ENCODE measurements at places on chromosomes 5 and 9.
A peak's percentile ranks its signal among the peaks of the same experiment; 100 is the strongest.

DNA sequence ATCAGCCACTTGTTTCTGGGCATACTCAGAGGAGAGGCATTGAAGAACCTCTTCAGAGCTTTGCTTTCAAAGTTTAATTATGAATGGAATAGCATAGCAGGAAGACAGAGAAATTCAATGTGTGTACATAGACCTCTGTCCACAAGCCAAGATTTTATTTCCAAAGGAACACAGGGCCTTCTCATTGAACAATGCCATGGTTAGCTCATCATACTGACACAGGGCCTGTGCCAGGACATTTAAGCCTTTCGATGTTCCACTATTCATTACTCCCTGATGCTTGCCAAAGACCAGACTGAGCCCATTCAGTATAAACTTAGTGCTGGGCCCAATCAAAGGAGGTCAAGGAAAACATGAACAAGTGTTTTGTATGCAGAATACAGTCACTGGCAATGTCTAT lies 280.8 kb downstream of the FBXL17 start:
- H3K4me1 ChIP-seq: no peaks in the 10 kb centered on the region
- H3K4me3 ChIP-seq: no peak overlapping the region
- no peaks in the 10 kb centered on the region for H3K36me3 ChIP-seq
- no peak for DNase-seq
- H3K27me3 ChIP-seq: no peaks in the 10 kb centered on the region
- no peak overlapping the region for H3K27ac ChIP-seq

- no peak overlapping the region for H3K27ac ChIP-seq
- H3K36me3 ChIP-seq: peaks cover 39% of the 10 kb centered on the region
- DNase-seq: no peak
- H3K27me3 ChIP-seq: no peaks in the 10 kb centered on the region
- peaks cover 2% of the 10 kb centered on the region for H3K4me1 ChIP-seq
These were observed 33.8 kb downstream of the RNF145 start for GRCh38 chr5:159175547-159175946.

DNA sequence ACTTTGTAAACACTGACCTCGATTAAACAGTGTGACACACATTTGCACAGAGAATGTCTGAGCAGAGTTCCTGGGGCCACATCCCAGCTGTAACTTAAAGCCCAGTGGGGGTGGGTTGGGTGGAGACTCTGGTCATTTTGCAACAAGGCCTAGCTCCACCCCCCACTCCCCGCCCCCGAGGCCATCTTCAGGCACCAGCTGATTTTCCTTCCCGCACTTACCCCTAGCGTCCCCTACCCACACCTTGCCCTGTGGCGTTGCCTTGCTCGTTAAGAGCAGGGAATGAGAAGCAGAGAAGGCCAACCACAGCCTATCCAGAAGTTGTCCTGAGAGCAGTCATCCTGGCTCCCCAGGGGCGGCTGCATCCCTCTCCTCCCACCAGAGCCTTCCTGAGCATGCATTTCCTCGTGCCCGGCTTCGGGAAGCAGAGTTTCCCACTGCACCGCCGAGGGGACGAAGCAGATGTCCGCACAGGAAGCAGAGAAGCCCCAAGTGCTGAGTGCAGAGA lies 101.7 kb upstream of the SARDH start:
- H3K27ac ChIP-seq: peak overlapping the region; percentile 68
- H3K4me3 ChIP-seq: no peak overlapping the region
- peak; percentile 88 for DNase-seq
- no peaks in the 10 kb centered on the region for H3K36me3 ChIP-seq

DNA sequence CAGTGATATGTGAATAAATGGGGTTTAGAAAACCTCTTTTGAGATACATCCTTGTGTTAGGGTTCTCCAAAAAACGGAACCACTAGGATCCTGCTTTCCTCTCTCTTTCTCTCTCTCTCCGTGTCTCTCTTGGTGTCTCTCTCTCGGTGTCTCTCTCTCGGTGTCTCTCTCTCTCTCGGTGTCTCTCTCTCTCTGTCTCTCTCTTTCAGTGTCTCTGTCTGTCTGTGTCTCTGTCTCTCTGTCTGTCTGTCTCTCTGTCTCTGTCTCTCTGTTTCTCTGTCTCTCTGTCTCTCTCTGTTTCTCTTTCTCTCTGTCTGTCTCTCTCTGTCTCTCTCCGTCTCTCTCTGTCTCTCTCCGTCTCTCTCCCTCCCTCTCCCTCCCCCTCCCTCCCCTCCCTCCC lies 7.8 kb upstream of the TEX48 start:
- no peaks in the 10 kb centered on the region for H3K36me3 ChIP-seq
- H3K27me3 ChIP-seq: no peaks in the 10 kb centered on the region
- H3K4me1 ChIP-seq: no peaks in the 10 kb centered on the region
- no peak overlapping the region for H3K4me3 ChIP-seq

GRCh38 chr9:71642056-71642455 lies 126.3 kb downstream of the CEMIP2 start:
- no peak overlapping the region for H3K4me3 ChIP-seq
- H3K36me3 ChIP-seq: no peaks in the 10 kb centered on the region
- H3K27me3 ChIP-seq: no peaks in the 10 kb centered on the region

DNA sequence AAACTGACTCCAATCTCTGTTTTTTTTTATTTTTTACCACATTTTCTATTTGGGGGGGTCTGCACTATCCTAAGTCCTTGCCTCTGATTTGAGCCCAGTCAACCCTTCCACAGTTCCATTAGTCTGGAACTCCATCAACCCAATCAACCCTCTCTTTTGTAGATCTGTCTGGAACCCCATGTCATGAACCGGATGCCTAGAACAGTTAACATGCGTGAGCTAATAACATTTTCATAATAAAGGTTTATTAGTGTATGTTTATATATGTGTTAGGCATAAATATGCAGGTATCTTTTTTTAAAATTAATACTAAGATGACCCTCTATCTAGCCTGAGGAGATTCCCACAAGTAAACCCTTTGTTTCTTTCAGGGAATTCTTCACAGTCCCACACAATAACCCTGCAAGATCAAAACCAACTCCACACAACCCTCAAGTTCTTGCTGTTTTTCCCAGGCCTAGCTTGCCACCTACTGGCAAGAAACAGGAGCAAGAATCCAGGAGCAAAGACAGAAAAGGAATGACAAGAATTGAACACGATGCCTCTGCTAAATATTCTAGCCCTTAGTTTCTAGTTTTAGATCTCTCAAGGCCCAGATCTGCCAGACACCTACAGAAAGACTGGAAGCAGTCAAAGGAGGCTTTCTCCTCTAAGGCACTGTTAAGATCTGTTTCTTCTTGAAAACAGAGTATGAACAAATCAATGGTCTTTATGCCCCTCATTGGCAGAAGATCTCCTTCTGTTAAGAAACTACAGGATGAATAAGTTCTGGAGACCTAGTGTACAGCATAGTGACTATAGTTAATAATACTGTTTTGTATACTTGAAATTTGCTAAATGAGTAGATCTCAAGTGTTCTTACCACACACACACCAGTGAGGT lies 100.4 kb downstream of the TRIM36 start:
- H3K4me3 ChIP-seq: no peak overlapping the region
- no peaks in the 10 kb centered on the region for H3K36me3 ChIP-seq
- H3K4me1 ChIP-seq: no peaks in the 10 kb centered on the region
- peak; percentile 79 for DNase-seq
- H3K27ac ChIP-seq: no peak overlapping the region

DNA sequence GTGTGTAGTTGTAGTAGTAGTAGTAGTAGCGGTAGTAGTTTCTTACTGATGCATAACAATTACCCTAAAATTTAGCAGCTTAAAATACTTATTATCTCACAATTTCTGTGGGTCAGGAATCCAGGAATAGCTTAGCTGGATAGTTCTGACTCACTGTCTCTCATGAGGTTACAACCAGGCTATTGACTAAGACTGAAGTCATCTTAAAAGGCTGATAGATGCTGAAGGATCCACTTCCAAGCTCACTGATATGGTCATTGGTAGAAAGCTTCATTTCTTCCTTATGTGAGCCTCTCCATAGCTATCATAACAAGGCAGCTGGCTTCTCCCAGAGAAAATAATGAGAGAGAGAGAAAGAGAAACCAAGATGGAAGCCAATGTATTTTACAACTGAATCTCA lies 147.5 kb upstream of the FBXL17 start:
- no peaks in the 10 kb centered on the region for H3K36me3 ChIP-seq
- no peaks in the 10 kb centered on the region for H3K27me3 ChIP-seq
- no peak overlapping the region for H3K4me3 ChIP-seq
- DNase-seq: no peak
- H3K4me1 ChIP-seq: no peaks in the 10 kb centered on the region
- no peak overlapping the region for H3K27ac ChIP-seq

DNA sequence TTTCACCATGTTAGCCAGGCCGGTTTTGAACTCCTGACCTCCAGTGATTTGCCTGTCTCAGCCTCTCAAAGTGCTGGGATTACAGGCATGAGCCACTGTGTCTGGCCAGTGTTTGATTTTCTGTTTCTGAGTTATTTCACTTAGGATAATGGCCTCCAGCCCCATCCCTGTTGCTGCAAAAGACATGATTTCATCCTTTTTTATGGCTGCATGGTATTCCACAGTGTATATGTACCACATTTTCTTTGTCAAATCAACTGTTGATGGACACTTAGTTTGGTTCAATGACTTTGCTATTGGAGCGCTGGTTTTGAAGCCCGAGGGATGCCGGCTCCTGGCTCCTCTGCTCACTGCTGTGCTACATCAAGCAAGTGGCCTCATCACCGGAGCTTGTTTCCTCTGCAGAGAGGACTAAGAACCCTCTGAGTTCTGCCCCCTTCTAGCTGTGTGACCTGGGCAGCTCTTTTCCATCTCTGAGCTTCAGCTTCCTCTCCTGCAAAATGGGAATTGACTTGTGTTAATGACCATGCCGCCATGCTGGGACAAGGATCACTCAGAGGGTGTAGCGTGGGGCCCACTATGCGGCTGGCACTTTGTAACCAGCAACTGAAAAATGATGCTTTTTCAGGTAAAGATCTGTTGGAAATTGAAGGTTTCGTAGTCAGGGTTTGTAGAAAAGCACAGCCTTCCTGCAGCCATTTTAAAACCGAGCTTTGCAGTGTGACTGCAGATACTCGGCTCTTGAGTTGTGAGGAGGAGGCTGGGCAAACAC lies 4.6 kb upstream of the NEURL1B start:
- H3K27ac ChIP-seq: no peak overlapping the region
- H3K27me3 ChIP-seq: peaks cover 10% of the 10 kb centered on the region
- no peak for DNase-seq
- H3K4me3 ChIP-seq: no peak overlapping the region

DNA sequence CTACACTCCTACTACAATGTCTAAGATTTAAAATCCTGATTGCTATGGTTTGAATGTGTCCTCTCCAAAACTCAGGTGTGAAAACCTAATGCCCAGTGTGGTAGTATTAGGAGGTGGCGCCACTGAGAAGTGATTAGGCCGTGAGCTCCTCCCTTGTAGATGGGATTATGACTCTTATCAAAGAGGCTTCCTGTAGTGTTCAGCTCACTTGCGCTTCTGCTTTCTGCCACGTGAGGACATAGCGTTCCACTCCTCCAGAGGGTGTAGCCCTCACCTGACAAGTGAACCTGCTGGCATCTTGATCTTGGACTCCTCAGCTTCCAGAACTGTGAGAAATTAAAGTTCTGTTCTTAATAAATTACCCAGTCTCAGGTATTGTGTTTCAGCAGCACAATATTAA lies 33.0 kb upstream of the WHRN start:
- no peaks in the 10 kb centered on the region for H3K4me1 ChIP-seq
- peak; percentile 86 for DNase-seq
- H3K27ac ChIP-seq: no peak overlapping the region
- no peak overlapping the region for H3K4me3 ChIP-seq

DNA sequence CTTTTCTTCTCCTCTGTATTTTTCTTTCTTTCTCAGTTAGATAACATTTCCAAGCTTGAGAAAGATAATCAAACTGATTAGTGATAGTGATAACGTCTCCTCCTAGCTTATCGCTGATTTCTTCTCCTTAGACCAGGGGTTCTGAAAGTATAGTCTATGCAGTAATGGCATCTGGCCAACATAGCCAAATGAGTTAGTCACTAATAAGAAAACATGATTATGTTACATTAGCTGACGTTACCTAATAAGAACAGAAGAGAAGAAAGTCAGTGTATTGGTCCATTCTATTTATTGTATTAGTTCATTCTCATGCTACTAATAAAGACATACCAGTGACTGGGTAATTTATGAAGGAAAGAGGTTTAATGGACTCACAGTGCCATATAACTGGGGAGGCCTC lies 111.2 kb downstream of the STRBP start:
- no peak for DNase-seq
- no peaks in the 10 kb centered on the region for H3K36me3 ChIP-seq
- no peak overlapping the region for H3K4me3 ChIP-seq
- no peaks in the 10 kb centered on the region for H3K4me1 ChIP-seq
- no peak overlapping the region for H3K27ac ChIP-seq

DNA sequence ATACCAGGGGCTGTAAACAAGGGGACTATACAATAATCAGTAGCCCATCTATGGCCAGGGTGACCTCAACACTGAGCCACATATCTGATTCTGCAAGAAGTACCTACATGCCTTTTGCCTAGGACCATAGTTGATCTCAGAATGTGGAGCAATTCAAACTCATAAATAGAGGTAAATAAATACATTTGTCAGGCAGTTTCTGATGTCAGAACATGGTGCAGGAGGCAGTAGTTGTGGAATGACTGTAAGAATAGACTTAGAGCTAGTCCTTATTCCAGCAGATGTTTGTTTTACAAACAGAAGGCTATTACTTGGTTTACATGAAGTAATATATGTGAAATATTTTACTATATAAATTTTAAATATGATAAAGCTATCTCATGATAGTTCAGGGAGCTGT lies 330.7 kb upstream of the DAB2 start:
- no peak overlapping the region for H3K4me3 ChIP-seq
- no peaks in the 10 kb centered on the region for H3K36me3 ChIP-seq
- no peak overlapping the region for H3K27ac ChIP-seq
- no peaks in the 10 kb centered on the region for H3K27me3 ChIP-seq
- DNase-seq: no peak
- no peaks in the 10 kb centered on the region for H3K4me1 ChIP-seq

- peaks cover 9% of the 10 kb centered on the region for H3K4me1 ChIP-seq
- no peak for DNase-seq
- H3K27me3 ChIP-seq: no peaks in the 10 kb centered on the region
- H3K36me3 ChIP-seq: no peaks in the 10 kb centered on the region
These were observed 3.7 kb downstream of the TMEM245 start for GRCh38 chr9:109115931-109116526.

- no peaks in the 10 kb centered on the region for H3K4me1 ChIP-seq
- DNase-seq: no peak
- H3K27me3 ChIP-seq: no peaks in the 10 kb centered on the region
These were observed 79.6 kb upstream of the GRHPR start for GRCh38 chr9:37342895-37343294.
